ENCODE measurements at places on chromosomes 11 and 22.

GRCh38 chr11:104956528-104956927 lies 11.8 kb downstream of the CASP4 start:
- no peak for DNase-seq

GRCh38 chr22:37678372-37678771 lies 2.9 kb downstream of the LGALS1 start:
- no peak for DNase-seq

DNA sequence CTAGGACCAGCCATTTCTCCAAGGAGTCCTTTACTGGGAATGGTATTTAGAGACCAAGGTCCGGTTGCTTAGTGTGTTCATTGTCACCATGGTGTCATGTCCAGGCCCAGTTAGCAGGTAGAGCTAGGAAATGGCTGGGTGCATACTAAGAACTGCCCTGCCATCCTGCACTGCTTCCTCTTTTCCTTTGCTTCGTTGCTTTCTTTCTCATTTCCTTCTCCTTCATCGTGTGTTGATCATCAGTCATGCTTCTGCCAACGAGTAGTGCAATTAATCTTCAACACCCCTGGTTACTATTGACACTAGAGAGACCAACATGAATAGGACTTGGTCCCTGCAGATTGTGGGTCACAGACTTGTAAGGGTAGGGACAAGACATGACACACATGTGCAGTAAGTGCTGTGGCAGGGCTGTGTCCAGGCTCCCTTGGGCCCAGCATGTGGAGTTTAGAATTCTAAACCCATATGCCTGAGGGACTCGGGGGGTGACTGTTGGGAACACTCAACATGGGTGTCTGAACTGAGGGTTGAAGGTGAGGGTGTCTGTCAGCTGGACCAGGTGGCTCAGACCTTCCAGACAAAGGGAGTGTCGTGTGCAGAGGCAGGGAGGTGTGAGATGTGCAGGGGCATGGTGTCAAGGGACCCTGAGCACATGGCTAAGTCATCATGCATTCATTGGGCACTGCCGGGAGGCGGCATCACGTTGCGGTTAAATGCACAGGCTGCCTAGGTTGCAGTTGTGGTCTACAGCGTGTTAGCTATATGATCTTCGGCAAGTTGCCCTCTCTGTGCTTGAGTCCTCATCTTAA lies 42.6 kb downstream of the ST14 start:
- DNase-seq, result no peak

GRCh38 chr22:22038178-22038880 lies 55.7 kb upstream of the TOP3B start:
- DNase-seq, result no peak

Measured in stimulated activated CD4-positive, alpha-beta T cell treated with anti-CD3 and anti-CD28 coated beads, Interleukin-12 subunit alpha, Interleukin-12 subunit beta, amount 100 ng/mL, for 4 hours (primary cell).